Heart left ventricle (tissue), 16 donors: ENCODE measurements at places on chromosomes 16 and 17. TPM values are rescaled to one million over a fixed set of nuclear protein-coding genes. Genes with fewer than 3 reads are reported as not detected.

DNA sequence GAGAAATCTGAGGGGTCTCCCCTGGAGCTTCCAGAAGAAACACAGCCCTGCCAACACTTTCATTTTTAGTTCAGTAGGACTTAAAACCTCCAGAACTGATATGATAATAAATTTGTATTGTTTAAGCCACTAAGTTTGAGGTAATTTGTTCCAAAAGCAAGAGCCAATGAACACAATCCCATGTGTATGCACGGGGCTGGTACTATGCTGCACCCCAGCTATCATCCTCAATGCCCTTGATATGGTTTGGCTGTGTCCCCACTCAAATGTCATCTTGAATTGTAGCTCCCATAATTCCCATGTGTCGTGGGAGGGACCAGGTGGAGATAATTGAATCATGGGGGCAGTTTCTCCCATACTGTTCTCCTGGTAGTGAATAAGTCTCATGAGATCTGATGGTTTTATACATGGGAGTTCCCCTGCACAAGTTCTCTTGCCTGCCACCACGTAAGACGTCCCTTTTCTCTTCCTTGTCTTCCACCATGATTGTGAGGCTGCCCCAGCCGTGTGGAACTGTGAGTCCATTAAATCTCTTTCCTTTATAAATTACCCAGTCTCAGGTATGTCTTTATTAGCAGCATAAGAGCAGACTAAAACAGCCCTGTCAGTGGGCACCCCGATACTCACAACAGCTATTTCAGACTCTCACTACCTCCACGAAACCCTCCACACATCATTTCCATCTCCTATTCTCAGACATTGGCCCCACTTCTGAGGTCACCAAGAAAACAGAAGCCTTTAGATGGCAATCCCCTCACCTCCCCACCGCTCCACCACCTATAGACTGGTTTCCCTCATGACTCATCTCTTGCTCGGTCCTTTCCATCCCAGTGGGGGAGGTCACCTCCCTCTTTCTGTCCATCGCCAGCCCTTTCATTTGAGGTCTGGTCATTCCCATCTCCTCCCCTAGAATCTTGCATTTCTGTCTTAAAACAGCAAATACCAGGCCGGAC lies 8.9 kb upstream of the CACNG1 start:
- DNase-seq, result no peak

DNA sequence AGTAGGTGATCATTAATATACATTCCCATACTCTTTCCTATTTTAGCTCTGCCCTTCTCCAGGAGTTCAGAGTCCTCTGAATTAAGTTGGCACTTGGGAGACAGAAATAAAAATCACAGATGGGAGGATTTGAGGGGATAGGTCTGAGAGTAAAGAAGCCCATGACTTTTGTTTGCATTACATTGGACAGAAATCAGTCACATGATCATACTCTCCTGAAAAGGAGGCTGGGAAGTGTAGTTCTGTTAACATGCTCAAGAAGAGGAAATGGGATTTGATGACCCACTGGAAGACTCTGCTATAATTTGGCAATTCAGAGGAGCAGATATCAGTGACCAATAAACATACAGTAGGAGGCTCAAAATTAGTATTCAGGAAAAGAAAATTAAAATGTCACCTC lies 674.9 kb upstream of the C16orf82 start:
- no peak for DNase-seq

GRCh38 chr17:35774499-35774898 lies 13.8 kb downstream of the C17orf50 start:
- peak; percentile 49 for DNase-seq

DNA sequence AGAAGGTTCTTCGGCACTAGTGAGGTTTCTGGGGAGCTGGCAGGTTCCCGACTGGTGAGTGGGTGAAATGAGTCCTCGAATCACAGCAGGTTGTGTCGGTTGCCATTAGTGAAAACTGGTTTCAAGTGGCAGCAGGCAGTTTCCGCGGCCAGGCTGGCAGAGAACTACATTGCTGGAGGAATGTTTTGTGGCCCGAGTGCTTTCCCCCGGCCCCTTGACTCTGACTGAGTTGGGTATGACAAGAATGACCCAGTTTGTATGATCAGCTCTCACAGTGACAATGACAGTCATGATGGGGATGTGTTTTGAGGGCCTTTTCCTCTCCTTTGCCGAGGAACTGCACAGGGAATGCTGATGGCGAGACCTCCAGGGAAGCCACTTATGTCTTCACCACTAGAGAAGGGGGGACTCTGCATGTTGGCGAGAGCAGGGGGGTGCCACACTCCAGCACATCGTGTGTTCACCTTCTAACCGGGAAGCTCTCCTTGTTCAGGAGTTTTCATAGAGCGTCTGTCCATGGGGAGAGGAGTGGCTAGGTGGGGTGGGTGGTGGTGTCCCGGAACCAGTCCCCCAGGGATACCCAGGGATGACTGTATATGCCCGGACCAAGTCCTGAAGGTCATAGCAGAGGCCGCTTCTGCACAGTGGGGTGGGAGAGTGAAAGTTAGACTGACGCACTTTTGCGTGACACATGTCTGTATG lies 206.0 kb upstream of the CHMP6 start:
- no peak for DNase-seq

DNA sequence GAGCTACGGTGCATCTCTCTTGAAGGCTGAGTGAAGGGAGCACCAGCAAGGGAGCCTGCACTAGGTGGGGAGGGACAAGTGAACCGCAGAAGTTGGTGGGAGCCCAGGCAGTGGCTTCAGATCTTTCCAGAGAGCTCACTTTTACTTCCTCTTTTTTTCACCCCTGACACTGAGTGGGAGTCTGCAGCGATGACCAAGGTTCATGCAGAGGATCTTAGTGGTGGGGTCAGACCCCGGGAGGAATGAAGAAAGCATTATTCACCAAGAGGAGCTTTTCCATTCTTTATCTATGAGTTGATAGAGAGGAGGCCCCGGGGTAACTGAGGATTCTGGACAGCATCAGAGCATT lies 3.0 kb upstream of the CCL2 start:
- peak; percentile 56 for DNase-seq

CA4 gene
- 12.4 TPM for total RNA-seq

- DNase-seq, result no peak
Observed at GRCh38 chr16:23146877-23147601, 2.2 kb downstream of the USP31 start.

MPV17L gene
- 9.3 TPM for total RNA-seq

AOC3 gene
- total RNA-seq, result 55.4 TPM

DNA sequence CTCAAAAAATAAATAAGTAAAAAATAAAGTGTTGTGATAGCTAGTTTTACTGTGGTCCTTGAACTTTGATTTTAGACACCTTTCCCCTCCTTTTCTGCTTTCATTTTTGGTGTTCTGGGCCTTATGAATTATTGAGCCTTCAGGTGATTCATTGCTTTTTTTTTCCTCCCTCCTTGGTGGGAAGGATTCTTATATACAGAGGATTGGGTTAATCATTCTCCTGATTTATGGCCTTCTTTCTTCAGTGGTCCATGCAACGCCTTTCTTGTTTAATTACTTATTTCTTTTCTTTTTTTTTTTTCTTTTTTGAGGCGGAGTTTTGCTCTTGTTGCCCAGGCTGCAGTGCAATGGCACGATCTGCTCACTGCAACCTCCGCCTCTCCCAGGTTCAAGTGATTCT lies 8.0 kb upstream of the MYL4 start:
- DNase-seq, result no peak

DNA sequence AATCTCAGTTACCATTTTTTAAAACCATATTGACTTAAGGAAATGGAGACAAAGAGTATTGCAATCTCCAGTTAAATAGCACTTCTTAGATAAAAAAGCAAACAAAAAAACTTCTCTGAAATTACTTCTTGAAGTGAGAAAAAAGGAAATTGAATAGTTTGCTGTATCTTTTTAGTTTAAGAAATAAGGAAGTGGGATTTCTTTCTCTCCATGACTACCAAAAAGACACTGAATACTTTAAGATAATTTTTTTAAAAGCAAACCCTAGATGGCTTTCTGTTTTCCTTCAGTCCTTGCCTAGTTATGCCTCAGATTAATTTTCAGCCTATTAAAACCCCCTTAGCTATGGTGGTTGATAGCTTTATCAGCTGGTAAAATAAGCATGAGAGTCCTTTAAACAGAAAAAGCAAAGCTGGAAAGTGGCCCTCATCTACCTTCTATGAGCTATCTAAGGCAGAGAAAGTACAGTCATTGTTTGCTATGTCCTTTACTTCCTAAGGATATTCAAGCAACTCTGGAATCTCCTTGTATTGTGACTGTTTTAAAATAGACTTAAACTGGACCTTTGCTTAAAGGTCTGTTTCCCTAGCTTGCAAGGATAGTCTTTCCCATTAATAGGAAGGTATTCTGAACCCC lies 28.6 kb downstream of the TPPP3 start:
- no peak for DNase-seq

DNA sequence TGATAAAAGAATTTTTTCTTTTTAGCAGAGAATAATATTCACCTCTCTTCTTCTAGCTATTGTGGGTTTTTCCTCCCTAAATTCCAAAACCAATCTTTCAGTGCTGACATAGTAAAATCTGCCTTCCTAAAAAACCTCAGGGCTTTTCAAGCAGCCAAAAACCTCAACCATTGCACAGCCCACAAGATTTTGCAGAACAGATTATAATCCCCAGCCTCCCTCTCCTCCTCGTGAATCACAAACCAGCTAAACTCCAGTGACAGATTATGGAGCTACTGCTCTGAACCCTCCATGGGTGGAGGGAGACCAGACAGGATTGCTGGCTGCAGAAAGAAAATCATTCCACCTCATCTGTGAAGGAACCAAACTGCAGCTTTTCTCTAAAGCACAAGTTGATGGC lies 341.6 kb downstream of the SOX9 start:
- DNase-seq, result no peak

GRCh38 chr16:82671741-82672140 lies 45.0 kb downstream of the CDH13 start:
- DNase-seq, result no peak

DNA sequence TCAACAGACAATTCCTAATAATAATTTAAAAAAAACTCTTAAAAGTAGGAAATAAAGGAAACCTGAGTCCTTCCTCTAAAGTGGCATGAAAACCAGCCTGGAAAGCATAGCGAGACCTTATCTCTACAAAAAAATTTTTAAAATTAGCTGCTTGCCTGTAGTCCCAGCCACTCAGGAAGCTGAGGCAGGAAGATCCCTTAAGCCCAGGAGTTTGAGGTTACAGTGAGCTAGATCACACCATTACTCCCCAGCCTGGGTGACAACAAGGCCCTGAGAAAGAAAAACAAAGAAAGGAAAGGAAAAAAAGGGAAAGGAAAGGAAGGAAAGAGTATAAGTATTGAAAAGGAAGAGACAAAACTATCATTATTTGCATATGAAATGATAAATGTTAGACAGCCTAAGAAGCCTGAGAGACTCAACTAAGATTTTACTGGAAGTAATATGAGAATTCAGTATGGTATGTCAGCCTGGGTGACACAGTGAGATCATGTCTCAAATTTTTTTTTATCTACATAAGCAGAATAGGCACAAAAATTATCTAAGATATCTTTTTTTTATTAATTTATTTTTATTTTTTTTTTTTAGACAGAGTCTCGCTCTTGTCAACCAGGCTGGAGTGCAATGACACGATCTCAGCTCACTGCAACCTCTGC lies 113.0 kb downstream of the GOSR1 start:
- no peak for DNase-seq

- DNase-seq, result no peak
Observed at GRCh38 chr17:75094871-75095399, 7.2 kb downstream of the SLC16A5 start.

- no peak for DNase-seq
Observed at GRCh38 chr17:78249818-78250806, 18.7 kb downstream of the TMEM235 start.

GRCh38 chr17:77857306-77857555 lies 101.3 kb upstream of the TNRC6C start:
- DNase-seq, result no peak

DNA sequence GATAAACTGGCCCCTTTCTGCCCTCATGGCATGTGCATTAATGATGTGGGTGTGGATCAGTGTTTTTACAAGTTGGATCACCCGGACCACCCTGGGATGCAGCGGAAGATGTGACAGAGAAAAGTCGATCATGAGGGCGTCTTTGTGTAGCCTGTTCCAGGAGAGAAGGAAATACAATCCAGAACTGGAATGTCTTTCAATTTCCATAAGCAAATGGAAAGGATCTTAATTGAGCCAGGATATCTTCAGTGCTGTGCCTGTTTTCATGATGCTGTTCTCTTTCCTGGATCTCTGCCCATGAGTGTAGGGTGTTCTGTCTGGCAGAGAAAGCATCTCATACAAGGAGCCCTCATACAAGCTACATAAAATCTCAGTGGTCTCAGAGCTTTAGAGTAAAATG lies 481.4 kb downstream of the XYLT1 start:
- DNase-seq, result no peak

DNA sequence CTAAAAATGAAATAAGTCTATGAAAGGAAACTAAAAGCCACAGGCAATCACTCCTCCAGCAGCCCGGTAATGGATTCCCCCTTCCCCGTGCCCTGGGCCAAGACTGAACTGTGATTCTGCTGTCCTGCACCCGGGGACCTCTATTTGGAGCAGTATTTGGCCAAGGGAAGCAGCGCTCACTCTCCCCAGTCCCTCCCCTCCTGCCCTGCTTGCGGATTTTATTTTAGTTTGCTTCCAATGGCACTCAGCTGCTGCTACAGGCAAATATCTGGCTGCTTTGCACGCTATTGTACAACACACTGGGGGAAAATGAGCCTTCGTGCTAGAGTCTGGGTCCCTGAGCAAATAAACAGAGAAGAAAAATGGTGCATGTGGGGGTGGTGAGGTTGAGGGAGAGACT lies 975.7 kb upstream of the RBFOX1 start:
- no peak for DNase-seq

DNA sequence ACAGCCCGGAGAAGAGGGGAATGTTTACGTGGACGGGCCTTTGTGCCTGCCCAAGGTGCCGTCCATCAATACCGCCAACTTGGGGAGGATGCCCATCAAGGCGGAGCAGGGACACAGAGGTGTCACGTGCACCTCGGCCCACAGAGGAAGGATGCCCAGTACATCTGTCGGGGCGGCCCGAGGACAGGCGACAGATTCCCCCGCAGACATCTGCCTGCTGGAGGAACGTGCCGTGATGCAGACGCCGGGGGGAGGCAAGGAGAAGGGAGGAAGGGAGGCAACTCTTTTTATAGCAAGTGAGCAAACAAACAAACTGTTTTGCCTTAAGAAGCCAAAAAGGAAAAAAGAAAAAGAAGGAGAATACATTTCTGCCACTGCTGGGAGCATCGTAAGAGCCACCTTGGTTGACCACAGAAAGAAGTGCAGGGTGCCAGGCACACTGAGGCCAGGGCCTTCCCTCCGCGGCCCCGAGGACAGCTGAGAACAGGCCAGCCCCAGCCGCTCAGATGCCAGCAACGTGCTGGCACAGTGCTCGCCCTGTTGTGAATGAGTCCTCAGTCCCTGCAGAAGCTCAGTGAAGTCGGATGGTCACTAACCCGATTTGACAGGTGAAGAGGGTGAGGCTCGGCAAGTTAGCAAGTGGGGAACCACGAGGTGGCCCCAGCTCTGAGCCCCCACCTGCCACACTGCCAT lies 146.4 kb downstream of the RBFOX3 start:
- DNase-seq, result no peak

- no peak for DNase-seq
Observed at GRCh38 chr16:89431158-89431584, 59.2 kb downstream of the ANKRD11 start.

GRCh38 chr17:61412143-61412859 lies 12.7 kb downstream of the TBX2 start:
- DNase-seq, result peak; percentile 88
